IMR-90 (cell line): ENCODE measurements at places on chromosomes 4 and X. TPM values are rescaled to one million over a fixed set of nuclear protein-coding genes. Genes with fewer than 3 reads are reported as not detected.

GRCh38 chr4:180828455-180829018 is 1414.7 kb upstream of the TENM3 start:
- peak; percentile 83 for DNase-seq
- H3K4me1 ChIP-seq = 0 out of 2 replicates have a peak, but pooled peaks cover 2% of the 10 kb centered on the region
- H3K4me3 ChIP-seq = no peak overlapping the region
- H3K27me3 ChIP-seq = no peaks in the 10 kb centered on the region
- H3K36me3 ChIP-seq = no peaks in the 10 kb centered on the region

The ARX gene
- not detected in 2 replicates for total RNA-seq

- H3K4me3 ChIP-seq = no peak overlapping the region
- H3K36me3 ChIP-seq = no peaks in the 10 kb centered on the region
- no peak for DNase-seq
- H3K27ac ChIP-seq = no peak overlapping the region
Observed at GRCh38 chrX:24030597-24030996, 3.6 kb upstream of the KLHL15 start.

DNA sequence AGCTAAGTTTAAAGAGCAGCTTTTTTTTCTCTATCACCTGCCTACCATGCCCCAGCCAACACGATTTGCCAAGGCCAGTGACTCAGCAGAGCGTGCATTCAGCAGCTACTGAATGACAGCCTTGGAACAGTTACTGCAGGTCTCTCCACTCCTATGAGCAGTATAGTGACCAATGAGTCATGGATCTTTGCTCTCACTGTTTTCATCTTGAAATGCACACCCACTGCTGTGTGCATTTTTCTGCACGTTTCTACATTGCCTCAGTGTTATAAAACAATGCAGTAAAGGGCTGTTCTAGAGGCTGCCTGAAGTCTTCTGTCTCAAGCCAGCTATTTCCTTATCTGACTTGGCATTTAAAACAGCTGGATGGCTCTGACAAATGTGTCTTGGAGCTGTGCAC is 66.0 kb upstream of the C4orf54 start:
- peaks cover 6% of the 10 kb centered on the region for H3K4me1 ChIP-seq
- peak; percentile 88 for DNase-seq
- H3K4me3 ChIP-seq = no peak overlapping the region
- no peaks in the 10 kb centered on the region for H3K36me3 ChIP-seq

GRCh38 chrX:120304256-120304655 is 7.0 kb downstream of the TMEM255A start:
- peaks cover 21% of the 10 kb centered on the region for H3K27me3 ChIP-seq
- H3K27ac ChIP-seq = no peak overlapping the region
- no peaks in the 10 kb centered on the region for H3K36me3 ChIP-seq
- DNase-seq = no peak
- no peak overlapping the region for H3K4me3 ChIP-seq

DNA sequence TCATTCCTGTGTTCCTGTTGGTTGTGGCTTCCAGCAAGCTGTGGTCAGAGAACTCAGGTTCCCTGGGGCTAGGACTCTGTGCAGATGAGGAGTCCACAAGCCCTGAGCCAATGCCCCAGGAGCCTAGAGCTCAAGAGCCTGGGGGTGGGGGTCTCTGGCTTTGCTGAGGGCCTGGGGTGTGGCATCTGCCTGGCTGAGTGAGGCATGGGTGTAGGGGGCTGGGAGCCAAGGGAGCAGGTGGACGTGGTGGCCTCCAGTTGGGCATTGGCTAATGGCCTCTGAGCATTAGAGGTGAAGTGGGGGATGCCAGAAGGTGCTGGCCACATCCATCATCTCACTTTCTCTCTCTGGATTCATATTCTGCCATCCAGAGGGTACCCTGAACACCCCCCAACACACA is 5.3 kb upstream of the MAMLD1 start:
- no peaks in the 10 kb centered on the region; the same call in none of the 2 replicates for H3K27me3 ChIP-seq
- no peak overlapping the region for H3K4me3 ChIP-seq
- DNase-seq = no peak
- no peaks in the 10 kb centered on the region for H3K36me3 ChIP-seq
- H3K27ac ChIP-seq = no peak overlapping the region
- H3K4me1 ChIP-seq = peaks cover 2% of the 10 kb centered on the region

The LGI2 gene
- total RNA-seq = not detected in 2 replicates

DNA sequence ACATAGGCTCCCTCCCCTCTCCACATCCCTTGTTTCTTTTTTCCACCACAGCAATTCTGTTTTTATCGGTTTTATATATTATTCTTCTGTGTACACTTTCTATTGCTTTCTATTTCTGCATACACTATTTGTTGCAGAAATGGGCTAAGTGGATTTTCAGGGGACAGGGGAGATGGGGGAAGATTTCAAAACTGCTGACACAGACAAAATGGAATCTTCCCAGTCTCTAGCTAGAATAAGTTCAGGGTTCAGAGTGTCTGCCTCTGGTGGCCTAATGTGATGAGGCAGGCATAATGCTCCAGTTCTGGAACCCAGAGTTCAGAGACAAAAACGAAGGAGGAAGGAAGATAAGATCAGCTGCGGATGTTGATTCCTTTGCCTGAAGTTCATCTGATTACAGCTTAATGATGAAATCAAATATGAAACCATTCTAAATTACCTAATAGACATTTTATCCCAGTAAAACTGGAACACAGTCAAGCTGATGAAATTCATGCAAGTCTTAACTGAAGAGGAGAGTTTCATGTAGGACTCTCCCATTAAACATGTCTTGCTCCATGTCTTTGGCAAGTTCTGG is 447.1 kb downstream of the AFF2 start:
- no peaks in the 10 kb centered on the region for H3K36me3 ChIP-seq
- no peak for DNase-seq
- H3K27ac ChIP-seq = no peak overlapping the region
- H3K4me3 ChIP-seq = no peak overlapping the region
- no peaks in the 10 kb centered on the region for H3K4me1 ChIP-seq
- H3K27me3 ChIP-seq = no peaks in the 10 kb centered on the region

- no peaks in the 10 kb centered on the region for H3K36me3 ChIP-seq
- H3K27me3 ChIP-seq = no peaks in the 10 kb centered on the region
- H3K4me3 ChIP-seq = no peak overlapping the region
Observed at GRCh38 chrX:25198253-25198652, 182.5 kb upstream of the ARX start.

The TTC29 gene
- total RNA-seq = under 0.01 TPM in 1 of 2 replicates, not detected in the other

DNA sequence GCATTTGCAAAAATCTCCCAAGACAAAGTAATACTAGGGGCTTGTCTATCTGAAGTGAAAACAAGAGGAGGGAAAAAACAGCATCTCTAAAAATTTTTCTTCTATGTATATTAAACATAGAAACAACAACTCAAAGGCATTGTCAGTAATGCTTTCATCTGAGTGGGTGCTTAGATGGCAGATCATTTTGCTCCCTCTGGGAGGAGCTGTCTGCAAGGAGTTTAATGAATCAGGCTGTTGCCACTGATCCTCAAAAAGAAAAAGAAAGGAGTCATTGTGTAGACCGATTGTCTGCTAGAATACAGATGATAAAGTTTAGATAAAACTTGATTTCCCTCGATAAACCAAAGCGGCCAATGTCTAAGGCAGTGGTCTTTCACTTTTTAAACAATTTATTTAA is 49.7 kb upstream of the KLHL8 start:
- peaks cover 11% of the 10 kb centered on the region for H3K27me3 ChIP-seq
- H3K27ac ChIP-seq = no peak overlapping the region
- H3K4me1 ChIP-seq = no peaks in the 10 kb centered on the region
- H3K36me3 ChIP-seq = no peaks in the 10 kb centered on the region
- no peak overlapping the region for H3K4me3 ChIP-seq

GRCh38 chrX:37926700-37927099 is 79.3 kb upstream of the DYNLT3 start:
- H3K4me1 ChIP-seq = no peaks in the 10 kb centered on the region
- H3K27ac ChIP-seq = no peak overlapping the region
- DNase-seq = peak; percentile 41
- H3K36me3 ChIP-seq = no peaks in the 10 kb centered on the region
- no peak overlapping the region for H3K4me3 ChIP-seq

The PABPC1L2A gene
- total RNA-seq = not detected in 2 replicates

The CENPVL1 gene
- total RNA-seq = not detected in 2 replicates

DNA sequence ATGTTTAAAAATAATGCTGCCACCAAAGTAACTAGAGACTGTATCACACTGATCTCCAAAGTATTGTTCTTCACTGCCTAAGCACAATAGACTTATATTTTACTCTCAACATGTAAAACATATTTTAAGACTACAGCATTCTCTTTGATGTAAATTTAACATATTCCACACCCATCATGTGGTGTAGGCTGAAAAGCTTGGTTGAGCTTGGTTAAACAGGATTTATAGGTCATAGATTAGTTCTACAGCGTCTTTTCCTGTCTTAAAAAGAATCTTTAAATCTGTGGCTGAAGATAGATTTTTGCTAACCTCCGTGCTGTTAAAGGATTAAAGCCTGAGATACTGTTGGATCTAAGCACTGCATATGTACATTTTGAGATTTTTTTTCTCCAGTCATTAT is 379.9 kb downstream of the SH2D1A start:
- no peaks in the 10 kb centered on the region for H3K36me3 ChIP-seq
- no peak overlapping the region for H3K27ac ChIP-seq
- no peak overlapping the region for H3K4me3 ChIP-seq
- no peak for DNase-seq
- H3K27me3 ChIP-seq = no peaks in the 10 kb centered on the region

The ARSD gene
- 6.3 and 7.2 TPM in 2 replicates for total RNA-seq

- peaks cover 3% of the 10 kb centered on the region; the same call in 1 of the 2 replicates for H3K4me1 ChIP-seq
- H3K4me3 ChIP-seq = no peak overlapping the region
- no peak overlapping the region for H3K27ac ChIP-seq
- no peaks in the 10 kb centered on the region for H3K27me3 ChIP-seq
- DNase-seq = no peak
Observed at GRCh38 chr4:95000076-95000648, 242.4 kb downstream of the BMPR1B start.

The GC gene
- total RNA-seq = not detected in 2 replicates

The HCCS gene
- 24.0 and 35.8 TPM in 2 replicates for total RNA-seq

The GUCY1B1 gene
- total RNA-seq = 2.8 and 2.9 TPM in 2 replicates

GRCh38 chr4:108399610-108400265 is 220.6 kb upstream of the RPL34 start:
- no peak for DNase-seq
- no peaks in the 10 kb centered on the region for H3K36me3 ChIP-seq
- no peak overlapping the region for H3K27ac ChIP-seq
- no peak overlapping the region for H3K4me3 ChIP-seq
- H3K4me1 ChIP-seq = no peaks in the 10 kb centered on the region

GRCh38 chrX:69185141-69185540 is 19.9 kb upstream of the PJA1 start:
- no peak overlapping the region for H3K4me3 ChIP-seq
- H3K4me1 ChIP-seq = no peaks in the 10 kb centered on the region
- peaks cover 47% of the 10 kb centered on the region for H3K27me3 ChIP-seq
- DNase-seq = no peak
- H3K27ac ChIP-seq = no peak overlapping the region

- H3K27ac ChIP-seq = no peak overlapping the region
- no peaks in the 10 kb centered on the region for H3K4me1 ChIP-seq
- no peak for DNase-seq
- no peak overlapping the region for H3K4me3 ChIP-seq
- H3K27me3 ChIP-seq = no peaks in the 10 kb centered on the region
Observed at GRCh38 chrX:151402719-151403390, 5.8 kb downstream of the VMA21 start.

GRCh38 chr4:134243742-134244713 is 42.4 kb upstream of the PABPC4L start:
- H3K27ac ChIP-seq = no peak overlapping the region
- H3K36me3 ChIP-seq = no peaks in the 10 kb centered on the region

The PORCN gene
- 3.3 and 4.1 TPM in 2 replicates for total RNA-seq

DNA sequence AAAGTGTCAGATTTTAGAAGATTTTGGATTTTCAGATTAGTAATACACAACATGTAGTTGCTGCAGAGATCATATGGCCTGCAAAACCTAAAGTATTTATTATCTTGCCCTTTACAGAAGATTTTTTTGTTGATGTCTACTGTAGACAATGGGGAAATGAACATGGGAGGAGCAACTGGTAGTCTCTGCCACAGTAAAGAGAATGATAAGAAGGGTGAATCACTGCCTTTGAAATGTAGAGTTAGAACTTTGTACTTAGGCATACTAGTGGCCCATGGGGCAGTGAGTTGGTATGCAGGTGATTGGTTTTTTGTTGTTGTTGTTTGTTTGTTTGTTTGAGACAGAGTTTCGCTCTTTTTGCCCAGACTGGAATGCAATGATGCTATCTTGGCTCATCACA is 50.1 kb downstream of the GAB1 start:
- peak; percentile 39 for DNase-seq
- H3K36me3 ChIP-seq = no peaks in the 10 kb centered on the region
- H3K27ac ChIP-seq = no peak overlapping the region
- H3K4me1 ChIP-seq = peaks cover 22% of the 10 kb centered on the region

The CENPVL3 gene
- not detected in 2 replicates for total RNA-seq

GRCh38 chr4:24646798-24647460 is 62.6 kb upstream of the DHX15 start:
- peaks cover 27% of the 10 kb centered on the region for H3K4me1 ChIP-seq
- H3K27ac ChIP-seq = no peak overlapping the region
- no peaks in the 10 kb centered on the region for H3K36me3 ChIP-seq
- no peak overlapping the region for H3K4me3 ChIP-seq
- peaks cover 2% of the 10 kb centered on the region; the same call in 1 of the 2 replicates for H3K27me3 ChIP-seq
- no peak for DNase-seq

The GRPR gene
- 13.6 and 16.4 TPM in 2 replicates for total RNA-seq

- H3K27me3 ChIP-seq = no peaks in the 10 kb centered on the region
- no peaks in the 10 kb centered on the region for H3K36me3 ChIP-seq
- H3K4me3 ChIP-seq = no peak overlapping the region
- H3K27ac ChIP-seq = no peak overlapping the region
- H3K4me1 ChIP-seq = no peaks in the 10 kb centered on the region
Observed at GRCh38 chrX:117376460-117376859, 740.1 kb downstream of the KLHL13 start.

The ARMCX1 gene
- total RNA-seq = 22.9 and 31.1 TPM in 2 replicates

- no peak overlapping the region for H3K4me3 ChIP-seq
- peaks cover 7% of the 10 kb centered on the region; the same call in 1 of the 2 replicates for H3K27me3 ChIP-seq
- no peaks in the 10 kb centered on the region for H3K4me1 ChIP-seq
- no peak overlapping the region for H3K27ac ChIP-seq
Observed at GRCh38 chrX:47621851-47622250, 2.2 kb upstream of the SYN1 start.

- no peak overlapping the region for H3K27ac ChIP-seq
- no peaks in the 10 kb centered on the region for H3K36me3 ChIP-seq
- no peak overlapping the region for H3K4me3 ChIP-seq
- H3K4me1 ChIP-seq = no peaks in the 10 kb centered on the region
Observed at GRCh38 chrX:119266364-119266995, 30.4 kb downstream of the PGRMC1 start.

DNA sequence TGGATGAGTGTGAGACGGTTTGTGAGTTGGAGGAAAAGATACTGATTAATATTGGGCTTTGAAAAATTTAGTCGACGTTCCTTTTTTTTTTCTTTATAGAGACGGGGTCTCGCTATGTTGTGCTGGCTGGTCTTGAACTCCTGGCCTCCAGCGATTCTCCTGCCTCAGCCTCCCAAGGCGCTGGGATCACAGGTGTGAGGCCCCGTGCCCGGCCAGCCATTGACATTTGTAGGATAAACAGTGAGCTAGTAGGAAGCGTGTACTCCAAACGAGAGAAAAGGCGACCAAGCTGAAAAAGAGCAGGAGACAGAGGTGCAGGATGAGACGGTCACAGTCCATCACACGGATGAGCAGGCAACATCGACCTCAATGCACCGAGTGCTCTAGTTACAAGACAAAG is 19.4 kb downstream of the PPP2R3B start:
- no peaks in the 10 kb centered on the region for H3K36me3 ChIP-seq
- no peak for DNase-seq
- H3K27me3 ChIP-seq = no peaks in the 10 kb centered on the region; the same call in 1 of the 2 replicates
- H3K4me1 ChIP-seq = peaks cover 3% of the 10 kb centered on the region

The OCRL gene
- 18.9 and 20.6 TPM in 2 replicates for total RNA-seq
